RWPE1 (cell line): ENCODE measurements at places on chromosomes 7 and 10.

DNA sequence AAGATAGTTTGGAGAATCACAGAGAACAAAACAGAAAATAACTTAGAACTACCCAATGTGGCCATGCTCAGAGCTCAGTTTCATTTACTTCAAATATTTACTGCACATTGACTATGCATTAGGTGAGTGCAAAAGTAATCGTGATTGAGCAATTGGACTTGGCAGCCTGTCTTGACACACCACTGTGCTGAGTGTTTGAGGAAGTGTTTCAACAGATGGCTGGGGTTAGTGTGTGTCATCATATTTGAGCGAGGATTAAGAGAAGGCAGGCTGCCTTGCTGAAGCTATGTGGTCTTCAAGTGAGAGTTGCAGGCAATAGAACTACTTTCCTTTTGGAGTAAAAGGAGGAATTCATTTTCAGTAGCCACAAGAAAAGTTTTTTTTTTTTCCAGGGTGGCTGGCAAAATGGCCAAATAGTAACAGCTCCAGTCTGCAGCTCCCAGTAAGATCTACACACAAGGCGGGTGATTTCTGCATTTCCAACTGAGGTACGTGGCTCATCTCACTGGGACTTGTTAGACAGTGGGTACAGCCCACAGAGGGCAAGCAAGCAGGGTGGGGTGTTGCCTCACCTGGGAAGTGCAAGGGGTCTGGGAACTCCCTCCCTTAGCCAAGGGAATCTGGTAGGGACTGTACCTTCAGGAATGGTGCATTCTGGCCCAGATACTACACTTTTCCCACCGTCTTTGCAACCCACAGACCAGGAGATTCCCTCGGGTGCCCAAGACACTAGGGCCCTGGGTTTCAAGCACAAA lies 37.6 kb downstream of the AKR1C4 start:
- peak; percentile 73 for DNase-seq

GRCh38 chr7:68914006-68914405 lies 684.3 kb upstream of the AUTS2 start:
- DNase-seq = no peak

- DNase-seq = peak; percentile 47
Observed at GRCh38 chr7:44368885-44369284, 43.5 kb upstream of the CAMK2B start.

DNA sequence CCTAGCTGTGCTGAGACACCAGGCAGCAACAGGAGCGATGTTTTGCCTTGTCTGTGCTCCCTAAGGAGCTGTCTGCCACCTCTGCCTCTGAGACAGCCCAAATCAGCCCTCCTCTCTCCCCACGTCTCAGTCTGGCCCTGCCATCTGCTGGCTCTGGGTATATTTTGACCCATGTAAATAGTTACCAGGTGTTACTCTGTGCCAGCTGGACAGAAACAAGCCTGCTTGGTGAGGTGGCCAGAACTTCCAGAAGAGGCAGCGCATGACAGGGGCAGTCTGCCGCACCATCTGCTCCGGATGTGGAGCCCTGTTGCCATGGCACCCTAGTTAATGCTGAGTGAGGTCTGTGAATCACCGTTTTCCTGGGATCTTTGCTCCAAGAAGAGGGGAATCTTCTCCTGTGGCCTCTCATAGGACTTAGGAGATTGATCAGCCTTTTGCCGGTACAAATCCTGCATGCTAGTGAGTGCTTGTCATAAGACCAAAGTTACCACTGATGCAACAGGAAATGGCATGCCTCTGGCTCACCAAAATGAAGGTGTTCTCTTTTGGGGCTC lies 31.8 kb downstream of the GSTO2 start:
- peak; percentile 84 for DNase-seq

- DNase-seq = no peak
Observed at GRCh38 chr10:92113911-92114600, 176.8 kb downstream of the CPEB3 start.

- DNase-seq = peak; percentile 68
Observed at GRCh38 chr10:51879238-51879637, 179.8 kb upstream of the CSTF2T start.

DNA sequence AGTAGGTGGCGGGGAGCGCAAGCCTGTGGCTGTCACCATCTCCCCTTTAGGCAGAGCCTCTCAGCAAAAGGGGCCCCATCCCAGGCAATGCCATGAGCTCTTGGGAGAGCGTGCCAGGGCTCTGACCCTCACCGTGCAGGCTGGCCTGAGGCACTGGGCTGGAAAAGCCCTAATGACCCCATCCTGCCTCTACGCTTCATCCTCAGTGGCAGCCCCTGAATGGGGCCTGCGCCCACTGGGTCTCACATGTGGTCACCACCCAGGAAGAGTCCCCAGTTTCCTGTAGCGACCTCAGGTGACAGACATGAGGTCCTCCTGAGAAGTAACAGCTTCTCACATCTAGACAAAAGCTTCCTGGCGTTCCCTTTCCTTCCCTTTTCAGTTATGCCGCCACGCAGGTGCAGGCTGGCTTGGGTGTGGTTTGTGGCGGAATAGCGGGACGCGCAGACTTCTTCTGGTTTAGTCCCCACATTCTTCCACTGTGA lies 59.2 kb downstream of the CLEC2L start:
- DNase-seq = no peak

- no peak for DNase-seq
Observed at GRCh38 chr7:90180011-90180585, 25.8 kb downstream of the STEAP1 start.

- peak; percentile 30 for DNase-seq
Observed at GRCh38 chr10:11776080-11776479, 33.9 kb downstream of the ECHDC3 start.

GRCh38 chr10:43399320-43400310 lies 9.4 kb downstream of the HNRNPF start:
- no peak for DNase-seq
